ENCODE measurements at places on chromosomes 2 and 18.

DNA sequence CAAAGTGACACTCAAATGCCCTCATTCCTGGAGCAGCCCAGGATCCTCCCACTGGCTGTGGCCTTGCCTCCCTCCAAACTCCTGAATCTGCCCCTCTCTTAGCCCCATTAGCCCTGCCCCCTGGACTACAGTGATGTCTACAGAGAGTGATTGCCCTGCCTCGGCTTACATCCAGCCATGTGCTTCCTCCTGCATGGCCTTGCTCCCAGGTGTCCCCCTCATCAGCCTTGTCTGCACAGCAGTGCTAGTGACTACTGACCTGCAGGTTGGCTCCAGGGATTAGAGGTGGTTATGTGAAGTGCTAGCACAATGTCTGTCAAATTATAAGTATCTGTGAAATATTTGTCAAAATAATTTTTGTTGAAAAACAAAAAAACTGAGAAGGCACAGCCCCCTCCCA, 259.1 kb upstream of the MYT1L start:
- no peak for DNase-seq

GRCh38 chr2:62964671-62965070, 86.0 kb upstream of the OTX1 start:
- DNase-seq = no peak

DNA sequence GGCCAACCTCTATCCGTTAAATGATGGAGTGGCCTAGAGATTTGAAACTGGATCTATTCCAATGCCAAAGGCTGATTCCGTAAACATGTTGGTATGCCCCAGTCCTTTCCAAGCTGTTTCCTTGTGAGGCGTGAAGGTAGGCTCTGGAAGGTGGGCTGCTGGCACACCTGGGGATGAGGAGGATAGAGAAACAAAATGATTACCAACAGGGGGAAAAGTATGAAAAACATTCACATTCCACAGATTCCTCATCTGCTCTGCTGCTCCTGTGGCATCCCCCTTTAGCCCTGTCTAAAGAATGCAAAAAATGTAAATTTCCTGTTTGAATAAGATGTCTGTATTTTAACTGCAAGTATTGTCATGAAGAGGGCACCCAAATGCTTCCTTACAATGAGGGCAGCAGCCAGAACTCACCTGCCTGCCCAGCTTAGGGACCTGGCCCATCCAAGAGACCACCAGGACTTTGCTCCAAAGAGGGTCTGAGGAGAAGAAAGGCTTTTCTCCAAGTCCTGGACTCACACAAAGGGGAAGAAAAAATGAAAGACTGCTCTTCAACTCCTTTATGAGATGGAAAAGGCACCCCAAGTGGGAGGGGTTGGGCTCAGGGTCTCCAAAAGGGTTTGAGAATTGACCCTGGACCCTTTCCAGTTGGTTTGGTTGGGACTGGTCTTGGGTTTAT, 132.3 kb upstream of the PELI1 start:
- peak; percentile 95 for DNase-seq

DNA sequence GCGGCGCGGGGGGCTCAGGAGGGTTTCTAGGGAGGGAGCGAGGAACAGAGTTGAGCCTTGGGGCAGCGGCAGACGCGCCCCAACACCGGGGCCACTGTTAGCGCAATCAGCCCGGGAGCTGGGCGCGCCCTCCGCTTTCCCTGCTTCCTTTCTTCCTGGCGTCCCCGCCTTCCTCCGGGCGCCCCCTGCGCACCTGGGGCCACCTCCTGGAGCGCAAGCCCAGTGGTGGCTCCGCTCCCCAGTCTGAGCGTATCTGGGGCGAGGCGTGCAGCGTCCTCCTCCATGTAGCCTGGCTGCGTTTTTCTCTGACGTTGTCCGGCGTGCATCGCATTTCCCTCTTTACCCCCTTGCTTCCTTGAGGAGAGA, 5.2 kb downstream of the PROC start:
- DNase-seq = no peak

DNA sequence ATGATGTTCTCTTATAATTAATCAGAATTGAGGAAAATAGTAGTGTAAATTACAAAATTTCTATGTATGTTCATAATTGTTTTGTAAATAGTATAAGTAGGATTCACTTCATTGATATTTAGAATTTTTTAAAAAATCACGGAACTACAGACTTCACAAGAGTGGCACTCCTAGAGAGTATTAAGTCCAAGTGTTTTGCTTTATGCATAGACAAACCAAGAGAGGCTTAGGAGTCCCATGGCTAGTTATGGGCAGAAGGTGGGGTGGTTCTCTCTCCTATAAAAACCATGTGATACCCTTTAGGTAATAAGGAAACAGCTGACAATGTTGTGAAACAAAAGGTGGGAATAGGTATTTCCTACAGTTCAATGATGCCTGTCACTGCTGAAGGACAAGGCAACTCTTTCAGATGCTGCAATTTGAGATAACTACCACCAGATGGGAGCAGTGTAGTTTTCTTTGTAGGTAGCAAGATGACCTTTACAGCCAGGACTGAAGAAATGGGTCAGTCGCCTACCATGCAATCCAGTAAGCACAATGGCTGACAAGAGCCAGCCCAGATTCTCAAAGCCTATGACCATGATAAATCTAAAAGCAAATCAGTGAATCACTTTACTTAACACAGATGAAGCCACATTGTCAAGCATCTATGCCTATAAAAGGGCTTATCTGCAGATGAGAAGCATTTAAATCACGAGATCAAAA, 83.9 kb downstream of the AAK1 start:
- DNase-seq = peak; percentile 84

DNA sequence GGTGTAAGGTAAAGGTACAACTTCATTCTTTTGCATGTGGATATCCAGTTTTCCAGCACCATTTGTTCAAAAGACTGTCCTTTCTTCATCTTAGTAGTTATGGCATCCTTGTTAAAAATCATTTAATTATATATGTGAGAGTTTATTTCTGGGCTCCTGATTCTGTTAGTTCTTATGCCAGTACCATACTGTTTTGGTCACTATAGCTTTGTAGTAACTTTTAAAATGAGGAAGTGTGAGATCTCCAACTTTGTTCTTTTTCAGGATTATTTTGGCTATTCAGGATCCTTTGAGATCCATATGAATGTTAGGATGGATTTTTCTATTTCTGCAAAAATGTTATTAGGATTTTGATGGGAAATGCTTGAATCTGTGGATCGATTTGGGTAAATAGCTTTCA, 16.8 kb downstream of the ACTR3 start:
- DNase-seq = no peak

- no peak for DNase-seq
These were observed 89.6 kb downstream of the TPO start for GRCh38 chr2:1502891-1503304.

DNA sequence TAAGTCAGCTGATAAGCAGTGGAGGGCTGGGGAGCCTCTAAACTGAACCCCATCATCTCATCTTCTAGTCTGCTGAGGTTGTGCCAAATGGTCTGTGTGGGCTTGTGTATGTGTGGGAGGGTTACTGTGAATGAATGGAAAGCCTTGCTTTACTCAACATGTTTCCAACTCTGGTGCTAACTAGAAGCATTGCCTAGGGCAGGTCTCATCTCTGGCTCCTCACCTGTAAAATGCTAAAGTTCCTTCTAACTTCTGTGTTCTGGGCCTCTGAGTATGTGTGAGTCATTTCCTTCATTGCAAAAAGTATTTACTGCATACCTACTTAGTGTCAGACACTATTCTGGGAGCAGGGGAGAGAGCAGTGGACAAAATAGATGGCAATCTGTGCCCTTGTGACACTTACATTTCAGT, 1.3 kb downstream of the LIPG start:
- DNase-seq = no peak

- no peak for DNase-seq
These were observed 54.5 kb downstream of the PARD6G start for GRCh38 chr18:80192653-80193385.

DNA sequence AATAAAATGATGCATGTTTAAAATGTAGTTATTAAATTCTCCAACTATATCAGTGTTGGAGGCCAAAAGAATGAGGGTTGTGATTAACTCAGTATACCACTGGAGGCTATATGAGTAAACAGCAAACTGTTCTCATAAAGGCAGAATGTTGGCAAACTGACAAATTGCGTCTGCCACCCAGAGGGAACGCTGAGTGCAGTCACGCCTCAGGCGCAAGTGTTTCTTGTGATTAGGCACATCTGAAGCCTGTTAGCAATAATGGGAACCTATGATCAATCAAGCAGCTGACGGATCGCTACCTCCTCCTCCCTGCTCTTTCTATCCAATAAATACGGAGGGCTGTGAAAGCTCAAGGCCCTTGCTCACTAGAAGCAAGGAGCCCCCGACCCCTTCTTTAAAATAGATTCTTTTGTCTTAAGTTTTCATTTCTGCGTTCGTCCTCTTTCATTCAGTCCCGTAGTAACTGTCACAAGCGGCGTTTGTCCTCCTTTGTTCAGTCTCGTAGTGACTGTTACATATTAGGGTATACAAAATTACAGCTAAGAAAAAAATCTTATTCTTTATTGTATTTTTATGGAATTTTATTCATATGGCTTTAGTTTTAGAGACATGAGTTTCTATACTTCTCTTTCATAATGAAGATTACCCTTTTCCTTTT, 16.3 kb upstream of the RMND5A start:
- no peak for DNase-seq

DNA sequence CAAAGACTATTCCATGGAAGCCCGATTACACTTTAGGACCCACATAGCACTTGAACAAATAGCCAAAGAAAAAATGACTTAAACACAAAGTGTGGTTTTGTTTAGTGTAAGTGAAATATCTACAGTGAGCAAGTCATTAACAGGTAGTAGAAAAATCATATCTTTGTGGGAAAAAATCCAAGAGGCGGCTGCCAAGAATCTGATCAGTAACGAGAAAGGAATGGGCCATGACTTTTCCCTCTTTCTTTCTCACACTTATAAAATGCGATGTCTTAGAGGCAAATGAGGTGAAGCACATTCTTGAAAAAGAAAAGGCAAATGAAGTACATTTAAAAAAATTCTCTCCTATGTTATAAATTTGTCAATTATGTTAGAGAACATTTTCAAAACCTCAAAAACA, 12.9 kb upstream of the GEMIN6 start:
- DNase-seq = peak; percentile 73

GRCh38 chr2:171787333-171788072, 100.2 kb downstream of the DYNC1I2 start:
- no peak for DNase-seq

GRCh38 chr2:12381543-12382325, 335.0 kb upstream of the TRIB2 start:
- DNase-seq = no peak

DNA sequence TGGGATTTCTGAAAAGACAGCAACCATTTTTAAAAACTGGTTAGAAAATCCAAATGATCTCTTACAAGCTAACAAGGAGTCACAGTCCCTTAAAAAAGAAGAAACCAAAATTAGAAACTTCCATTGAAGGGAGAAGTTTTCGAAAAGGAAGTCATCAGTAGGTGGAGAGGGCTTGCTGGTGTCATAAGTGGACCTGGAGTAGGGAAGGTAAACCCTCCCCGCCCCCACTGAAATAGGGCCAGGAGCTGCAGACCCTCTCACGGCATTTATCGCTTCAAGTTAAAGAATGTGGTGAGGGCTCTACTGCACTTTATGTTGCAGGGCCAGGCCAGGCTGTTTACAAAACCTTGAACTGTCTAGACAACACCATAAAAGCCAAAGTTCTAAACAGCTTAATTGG, 2.9 kb downstream of the HOXD11 start:
- no peak for DNase-seq

GRCh38 chr2:203822240-203822639, 45.3 kb upstream of the CTLA4 start:
- DNase-seq = no peak

- no peak for DNase-seq
These were observed 981.2 kb downstream of the BCL11A start for GRCh38 chr2:59572227-59572626.

DNA sequence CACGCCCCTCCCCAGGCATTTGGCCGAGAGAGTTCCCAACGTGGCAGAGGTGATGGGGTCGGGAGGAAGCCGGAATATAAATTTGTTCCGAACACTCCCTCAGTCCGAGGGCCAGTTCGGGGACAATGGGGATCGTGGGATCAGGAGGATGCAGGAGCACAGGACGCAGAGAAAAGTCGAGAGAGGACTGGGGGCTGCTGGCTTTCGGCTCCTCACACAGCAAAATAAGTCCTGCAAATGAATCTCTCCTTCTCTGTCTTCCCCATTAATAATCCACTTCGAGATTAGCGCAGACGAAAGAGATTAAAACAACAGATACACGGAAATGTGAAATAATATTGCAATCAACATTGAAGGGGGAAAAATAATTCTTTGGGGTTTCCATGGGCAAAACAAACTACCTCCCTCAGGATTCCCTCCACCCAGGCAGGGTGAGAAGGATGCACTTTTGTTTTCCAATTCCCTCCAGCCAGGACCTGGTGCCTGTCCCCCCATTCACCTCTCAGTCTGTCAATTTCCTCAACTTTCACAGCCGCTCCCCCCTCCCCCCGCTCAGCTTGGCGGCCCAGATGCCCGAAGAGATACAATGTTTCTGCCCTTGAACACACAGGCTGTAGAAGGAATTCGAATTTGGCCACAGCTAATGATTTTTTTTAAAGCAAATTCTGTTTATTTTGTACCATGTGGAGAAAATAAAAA, 3.1 kb upstream of the ZEB2 start:
- no peak for DNase-seq

DNA sequence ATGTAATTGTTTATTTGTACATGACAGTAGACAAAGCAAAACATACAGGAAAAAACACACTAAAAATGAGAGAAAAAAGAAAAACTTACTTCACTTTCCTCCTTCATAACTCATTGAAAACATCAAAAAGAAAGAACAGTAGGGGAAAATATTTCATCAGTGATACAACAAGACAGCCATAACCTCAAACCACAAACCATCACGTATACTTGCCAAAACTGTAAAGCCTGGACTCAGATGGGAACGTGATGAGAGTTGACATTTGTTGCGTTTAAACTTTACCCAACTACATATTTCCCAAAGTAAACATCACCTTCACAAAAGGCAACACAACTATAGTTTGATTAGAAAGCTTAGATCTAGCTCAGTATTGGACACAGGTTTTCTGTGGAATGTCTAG, 278.2 kb upstream of the COL3A1 start:
- peak; percentile 42 for DNase-seq

GRCh38 chr18:2910751-2911425, 64.1 kb downstream of the EMILIN2 start:
- no peak for DNase-seq
